ENCODE measurements at places on chromosomes 4 and X. TPM values are rescaled to one million over a fixed set of nuclear protein-coding genes. Genes with fewer than 3 reads are reported as not detected.

GRCh38 chrX:135086197-135086854, 34.0 kb downstream of the ETDB start:
- no peak for DNase-seq

FREM3 gene
- total RNA-seq: not detected

- DNase-seq: no peak
These were observed 21.4 kb upstream of the IL15 start for GRCh38 chr4:141614878-141615586.

AREG gene
- not detected for total RNA-seq

GRCh38 chr4:113537628-113538027, 223.9 kb downstream of the CAMK2D start:
- no peak for DNase-seq

GRCh38 chr4:55447108-55447708, 51.5 kb downstream of the TMEM165 start:
- no peak for DNase-seq

DNA sequence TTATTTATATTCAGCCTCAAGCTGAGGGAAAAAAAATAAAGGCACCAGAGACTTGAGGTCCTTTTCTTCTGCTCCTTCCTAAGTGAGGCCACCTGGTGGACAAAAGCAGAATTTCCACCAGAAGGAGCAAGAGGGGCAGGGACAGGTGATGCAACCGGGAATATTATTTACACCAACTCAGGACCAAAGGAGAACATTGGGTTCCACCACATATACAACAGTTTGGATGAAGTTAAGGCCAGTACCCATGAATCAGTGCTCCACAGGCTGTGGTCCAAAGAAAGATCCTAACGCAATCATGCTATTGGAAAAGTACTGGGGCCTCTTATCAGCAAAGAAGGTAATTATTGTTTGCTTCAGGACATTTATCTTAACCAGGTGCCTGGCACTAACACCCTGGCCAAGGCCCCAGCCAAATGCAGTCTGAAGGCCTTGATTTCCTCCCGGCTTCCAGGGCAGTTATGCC, 57.4 kb downstream of the TSC22D3 start:
- peak; percentile 74 for DNase-seq

SPATA4 gene
- total RNA-seq: not detected

GRCh38 chr4:139918591-139918990, 235.4 kb downstream of the MAML3 start:
- no peak for DNase-seq

- DNase-seq: peak; percentile 46
These were observed 3.4 kb downstream of the SLC38A5 start for GRCh38 chrX:48466696-48467095.

BEND2 gene
- not detected for total RNA-seq

- no peak for DNase-seq
These were observed 192.6 kb upstream of the ATOH1 start for GRCh38 chr4:93635943-93636342.

FAM9C gene
- not detected for total RNA-seq

GRCh38 chr4:1523033-1523432, 116.8 kb upstream of the NKX1-1 start:
- DNase-seq: peak; percentile 9

GRCh38 chrX:16587836-16588235, 62.1 kb upstream of the S100G start:
- no peak for DNase-seq

GRCh38 chr4:150782921-150783320, 201.0 kb downstream of the MAB21L2 start:
- no peak for DNase-seq

DNA sequence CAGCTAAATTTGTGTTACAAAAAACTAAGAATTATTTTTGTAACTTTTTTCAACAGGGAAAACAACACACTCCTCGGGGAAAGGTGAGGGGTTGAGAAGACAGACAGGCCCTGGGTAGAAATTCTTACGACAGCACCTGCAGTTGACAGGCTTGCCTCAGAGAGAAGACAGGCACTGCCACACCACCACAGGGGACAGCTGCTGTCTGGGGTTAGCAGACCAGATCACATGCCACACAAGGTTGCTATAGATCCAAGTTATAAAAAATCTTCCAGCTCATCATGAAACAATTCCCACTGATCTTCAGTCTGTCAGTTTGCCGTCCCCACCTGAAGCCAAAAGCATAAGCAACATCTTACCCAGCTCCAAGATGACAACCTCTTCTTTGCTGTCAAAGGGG, 143.2 kb upstream of the ZCCHC13 start:
- no peak for DNase-seq

- peak; percentile 21 for DNase-seq
These were observed 24.2 kb upstream of the SMIM20 start for GRCh38 chr4:25889589-25890503.

DNA sequence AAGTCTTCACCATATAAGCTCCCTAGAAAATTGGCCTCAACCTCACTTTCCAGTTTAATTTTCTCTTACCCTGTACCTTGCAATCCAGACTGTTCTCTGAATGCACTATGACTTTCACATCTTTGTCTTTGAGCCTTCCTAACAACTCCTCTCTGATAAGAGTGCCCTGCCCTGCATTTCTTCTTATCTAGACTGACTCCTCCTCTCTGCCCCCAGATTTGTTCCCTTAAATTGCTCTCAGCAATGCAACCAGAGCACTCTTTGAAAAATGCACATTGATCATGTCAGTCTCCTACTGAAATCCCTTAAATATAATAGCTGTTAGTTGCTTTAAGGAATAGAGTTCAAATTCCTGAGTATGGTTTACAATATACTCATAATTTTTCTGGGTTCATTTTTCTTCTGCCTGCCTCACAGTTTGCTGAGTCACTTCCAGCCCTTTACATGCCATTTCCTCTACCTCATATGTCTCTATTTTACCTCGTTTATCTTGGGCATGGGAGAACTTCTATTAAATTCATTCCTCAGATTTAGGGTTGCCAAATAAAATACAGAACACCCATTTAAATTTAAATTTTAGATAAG, 582.7 kb upstream of the AADAT start:
- no peak for DNase-seq

- DNase-seq: no peak
These were observed 77.8 kb downstream of the OR13H1 start for GRCh38 chrX:131621650-131622049.

RNF128 gene
- total RNA-seq: not detected

DNA sequence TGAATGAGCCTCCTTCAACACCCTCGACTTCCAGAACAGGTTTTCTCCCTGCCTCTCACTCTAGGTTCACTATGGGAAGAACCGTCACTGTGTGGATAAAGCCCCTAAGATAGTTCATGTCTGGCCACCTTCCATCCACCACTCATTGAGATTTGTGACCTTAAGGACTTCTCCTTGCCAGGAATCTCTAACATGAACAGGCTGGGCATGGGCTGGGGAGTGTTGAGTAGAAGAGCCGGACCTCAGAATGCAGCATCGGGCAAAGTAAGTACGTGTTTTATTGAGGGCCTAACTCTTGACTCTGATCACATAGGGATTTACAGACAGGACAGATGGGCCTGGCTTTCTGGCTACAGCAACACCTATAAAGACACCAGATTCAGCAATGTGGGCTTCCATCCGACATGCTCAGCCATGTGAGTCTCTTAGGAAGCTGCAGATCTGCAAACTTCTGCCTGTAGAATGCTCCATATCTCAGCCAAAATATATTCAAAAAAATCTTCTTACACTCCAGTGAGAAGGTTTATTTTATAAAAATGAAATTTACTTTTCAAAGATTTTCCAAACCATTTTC, 26.4 kb upstream of the TRIM60 start:
- DNase-seq: no peak

DNA sequence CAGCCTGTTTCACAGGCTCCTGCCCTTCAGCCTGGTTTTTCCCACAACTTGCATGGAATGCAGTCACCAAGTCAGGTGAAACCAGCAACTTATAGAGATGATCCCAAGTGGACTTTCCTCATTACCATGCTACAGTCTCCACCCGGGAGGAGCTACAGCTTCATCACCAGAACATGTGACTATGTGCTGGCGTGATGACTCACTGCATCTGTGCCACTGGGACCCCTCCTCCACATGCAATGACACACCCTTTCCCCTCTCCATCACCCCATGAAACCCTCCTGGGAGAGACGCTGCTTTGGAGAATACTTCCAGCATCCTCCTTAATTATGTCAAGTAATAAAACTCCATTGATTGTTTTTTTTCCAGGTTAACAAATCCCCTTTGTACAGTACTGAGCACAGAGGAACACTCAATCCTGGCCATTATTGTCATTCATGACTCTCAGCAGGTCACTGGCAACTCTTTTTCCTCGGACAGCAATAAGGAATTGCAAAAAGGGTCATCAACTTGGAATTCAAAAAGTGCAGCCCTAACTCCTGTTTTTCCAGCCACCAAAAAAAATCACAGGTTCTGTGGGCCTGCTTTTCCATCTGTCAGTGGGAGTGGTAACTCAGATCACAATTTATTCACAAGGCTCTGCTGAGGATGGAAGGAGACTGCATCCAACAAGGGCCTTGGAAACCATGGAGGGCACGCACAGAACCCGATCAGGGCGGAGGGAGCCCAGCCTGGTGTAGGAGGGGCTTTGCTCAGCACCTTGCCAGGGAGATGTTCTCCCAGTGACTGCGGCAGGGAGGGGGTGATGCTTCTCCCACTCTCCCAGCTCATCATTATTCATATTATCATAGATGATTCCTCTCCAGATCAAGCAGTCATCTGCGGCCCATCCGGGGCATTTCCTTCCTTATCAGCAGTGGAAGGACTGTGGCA, 17.4 kb downstream of the QDPR start:
- no peak for DNase-seq

- no peak for DNase-seq
These were observed 164.6 kb upstream of the CASK start for GRCh38 chrX:42087960-42088359.

- no peak for DNase-seq
These were observed 30.3 kb downstream of the ARAP2 start for GRCh38 chr4:36213977-36214376.

- DNase-seq: no peak
These were observed 113.1 kb downstream of the RAB28 start for GRCh38 chr4:13371048-13371447.

SYP gene
- total RNA-seq: 291 TPM

PABPC5 gene
- 9.5 TPM for total RNA-seq

- DNase-seq: no peak
These were observed 5.7 kb downstream of the HSD17B13 start for GRCh38 chr4:87316961-87317360.

- DNase-seq: no peak
These were observed 6.2 kb downstream of the CTBP1 start for GRCh38 chr4:1242506-1243450.

DNA sequence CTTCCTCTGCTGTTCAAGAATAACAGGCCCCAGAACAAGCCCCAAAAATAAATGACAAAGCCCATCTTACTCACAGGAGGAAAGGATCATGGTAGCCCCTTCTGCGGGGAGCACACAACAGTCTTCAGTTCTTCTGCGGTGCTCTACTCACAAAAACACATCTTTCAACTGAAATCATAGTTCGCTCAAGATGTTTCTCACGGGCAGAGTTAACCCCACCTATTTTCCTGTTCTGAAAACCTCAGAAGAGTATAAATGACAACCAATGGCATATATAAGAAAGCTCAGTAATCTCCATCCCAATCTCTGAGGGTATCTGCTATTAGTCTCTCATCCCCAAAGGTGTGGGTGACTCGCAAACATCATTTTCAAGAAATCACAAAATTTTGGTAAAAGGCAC, at the start of gene TXK:
Gene TXK (minus strand): TSS at position 170 of the 400 bp plus-strand sequence. CDS start 80 bp downstream, at position 90.
- no peak for DNase-seq

WWC2 gene
- total RNA-seq: 18.2 TPM

MAGEC1 gene
- not detected for total RNA-seq

TREX2 gene
- 0.29 TPM for total RNA-seq

HS3ST1 gene
- total RNA-seq: 1.7 TPM

FAM50A gene
- 125 TPM for total RNA-seq

AFP gene
- not detected for total RNA-seq

CLCN5 gene
- total RNA-seq: 34.7 TPM

GRCh38 chrX:3362956-3363355, 16.5 kb upstream of the MXRA5 start:
- DNase-seq: no peak

IL3RA gene
- total RNA-seq: not detected

ZNF718 gene
- total RNA-seq: 10.7 TPM

GRCh38 chr4:89820010-89820409, 17.0 kb downstream of the SNCA start:
- DNase-seq: no peak

RLIM gene
- 59.4 TPM for total RNA-seq

GRCh38 chrX:37378830-37379229, 29.7 kb downstream of the PRRG1 start:
- DNase-seq: no peak

GPR50 gene
- total RNA-seq: 0.42 TPM

GRCh38 chr4:20127626-20128025, 124.1 kb upstream of the SLIT2 start:
- no peak for DNase-seq
